ENCODE measurements at places on chromosomes 7 and 10.

GRCh38 chr10:103750836-103751235 lies 104.5 kb downstream of the SH3PXD2A start:
- DNase-seq: no peak

GRCh38 chr10:119663866-119664698 lies 12.9 kb downstream of the BAG3 start:
- no peak for DNase-seq

DNA sequence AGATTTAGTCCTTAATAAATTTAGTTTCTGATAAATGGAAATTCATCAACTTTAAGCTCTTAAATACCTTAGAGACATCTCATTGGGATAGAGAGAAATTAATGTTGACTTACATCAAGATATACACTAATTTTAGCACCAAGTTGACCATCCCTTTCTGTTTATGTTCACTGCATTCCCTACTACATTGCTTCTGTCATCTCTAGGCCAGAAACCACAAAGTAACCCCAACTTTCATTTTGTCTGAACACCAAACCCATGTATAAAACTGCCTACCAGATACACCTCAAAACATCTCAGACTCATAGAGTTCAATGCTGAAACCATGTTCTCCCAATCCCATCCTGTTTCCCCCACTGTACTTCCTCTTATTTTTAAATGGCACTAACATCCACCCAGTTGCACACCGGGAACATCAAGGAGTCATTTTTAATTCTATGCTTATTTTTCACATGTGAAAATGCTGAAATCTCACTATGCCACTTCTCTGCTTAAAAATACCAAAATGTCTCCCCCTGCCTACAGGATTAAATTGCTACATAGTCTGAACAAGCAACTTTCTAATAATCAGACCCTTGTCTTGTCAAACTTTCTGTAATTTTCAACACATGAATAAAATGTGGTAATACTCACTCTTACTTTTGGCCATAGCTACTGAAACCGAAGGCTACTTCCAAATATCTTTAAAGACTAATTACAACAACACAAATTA lies 201.6 kb downstream of the SEMA3D start:
- no peak for DNase-seq

- DNase-seq: no peak
Measured at GRCh38 chr7:154638286-154638685, 364.6 kb downstream of the PAXIP1 start.

GRCh38 chr10:10613656-10614244 lies 403.9 kb upstream of the CELF2 start:
- DNase-seq: no peak

- no peak for DNase-seq
Measured at GRCh38 chr10:49309691-49310411, 10.9 kb downstream of the C10orf71 start.

DNA sequence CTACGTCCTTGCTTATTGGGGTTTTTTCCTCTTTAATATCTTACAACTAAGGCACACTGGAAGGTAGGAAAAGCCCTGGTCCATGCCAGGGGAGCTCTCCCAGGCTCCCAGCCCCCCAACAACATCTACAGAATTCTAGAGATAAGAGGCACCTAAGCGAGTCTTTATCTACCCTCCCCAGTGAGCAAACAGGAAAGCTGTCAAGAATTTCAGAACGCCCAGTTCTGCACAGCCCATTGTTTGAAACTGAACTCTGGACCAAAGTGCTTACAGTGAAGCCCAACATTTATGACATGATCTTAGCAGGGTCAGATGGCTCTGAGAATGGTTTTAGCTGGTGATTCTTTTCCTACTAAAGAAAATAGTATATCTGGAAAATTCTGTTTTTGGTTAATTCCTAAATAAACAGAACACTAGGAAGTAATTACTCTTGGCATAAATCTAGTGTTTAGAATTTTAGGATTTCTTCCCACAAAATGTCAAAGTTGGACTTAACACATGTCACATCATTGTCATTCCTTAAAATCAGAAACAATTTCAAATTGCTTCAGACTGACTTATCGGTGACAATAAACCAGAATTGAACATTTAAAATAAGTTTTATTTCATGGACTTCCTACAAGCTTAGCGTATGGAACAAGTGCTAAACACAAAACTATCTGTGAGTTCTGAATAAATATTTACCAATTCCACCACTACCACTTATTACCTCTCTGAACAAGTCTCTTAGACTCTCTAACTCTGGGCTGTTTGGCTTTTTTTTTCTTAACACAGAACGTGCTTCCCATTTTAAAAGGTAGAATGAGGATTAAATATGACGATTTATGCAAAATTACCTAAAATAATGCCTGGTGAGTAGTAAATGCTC lies 31.3 kb upstream of the RNF32 start:
- no peak for DNase-seq

DNA sequence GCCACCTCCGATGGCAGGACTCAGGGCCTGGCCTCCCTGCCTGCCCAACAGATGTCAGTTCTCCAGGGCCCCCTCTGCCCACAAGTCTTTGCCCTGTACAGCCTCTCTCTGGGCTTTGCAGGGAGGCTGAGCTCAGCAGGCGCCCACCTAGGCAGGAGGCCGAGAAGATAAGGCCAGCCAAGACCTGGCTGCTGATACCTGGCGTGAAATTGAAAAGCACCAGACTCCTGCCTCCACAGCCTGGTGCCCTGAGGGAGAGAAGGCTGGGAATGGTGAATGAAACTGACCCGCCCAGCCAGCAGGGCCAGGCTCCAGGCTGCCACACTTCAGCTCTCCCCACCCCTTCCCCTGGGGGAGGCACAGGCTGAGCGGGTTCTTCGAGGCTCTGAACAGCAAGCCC lies 145.8 kb downstream of the CDH23 start:
- no peak for DNase-seq

GRCh38 chr10:109275960-109276359 lies 647.4 kb downstream of the XPNPEP1 start:
- no peak for DNase-seq

GRCh38 chr7:142960955-142961512 lies 1.1 kb downstream of the KEL start:
- DNase-seq: no peak

- no peak for DNase-seq
Measured at GRCh38 chr7:112540839-112541577, 60.2 kb downstream of the LSMEM1 start.

DNA sequence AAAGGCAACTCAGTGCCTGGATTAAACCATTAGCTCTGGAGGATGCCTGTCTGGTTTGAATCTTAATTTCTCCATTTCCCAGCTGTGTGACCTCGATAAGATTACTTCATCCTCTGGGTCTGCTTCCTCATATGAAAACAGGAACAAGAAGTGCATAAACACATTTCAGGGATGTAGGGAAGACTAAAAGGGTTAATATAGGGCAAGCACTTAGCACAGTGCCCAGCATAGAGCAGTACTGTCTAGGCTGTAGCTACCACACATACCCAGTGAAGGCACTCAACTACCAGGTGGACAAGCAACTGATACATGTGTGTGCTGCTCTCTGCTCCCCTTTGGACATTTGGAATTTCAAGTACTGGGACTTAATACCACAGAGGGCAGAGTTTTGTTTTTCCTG lies 85.4 kb downstream of the KCNMA1 start:
- no peak for DNase-seq

GRCh38 chr7:114181280-114181679 lies 233.3 kb upstream of the FOXP2 start:
- DNase-seq: no peak

GRCh38 chr7:128911423-128912031 lies 1.0 kb upstream of the KCP start:
- DNase-seq: no peak

DNA sequence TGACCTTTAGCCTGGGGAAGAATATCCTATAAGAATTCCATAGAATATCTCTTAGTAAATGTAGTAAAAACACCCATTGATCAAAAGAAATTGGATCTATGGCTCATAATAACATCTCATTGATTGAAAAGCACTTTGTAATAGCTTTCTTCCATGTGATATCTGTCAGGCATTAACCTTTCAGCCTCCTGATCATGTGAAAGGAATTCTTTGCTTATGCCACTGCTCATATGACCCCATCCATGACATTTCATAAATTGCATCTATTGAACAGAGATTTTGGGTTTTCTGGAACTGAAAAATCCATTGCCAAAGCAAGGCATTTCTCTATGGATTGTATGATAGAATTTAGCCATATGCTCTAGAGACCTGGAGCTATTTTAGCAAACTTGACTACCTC lies 519.3 kb upstream of the PFKP start:
- no peak for DNase-seq

DNA sequence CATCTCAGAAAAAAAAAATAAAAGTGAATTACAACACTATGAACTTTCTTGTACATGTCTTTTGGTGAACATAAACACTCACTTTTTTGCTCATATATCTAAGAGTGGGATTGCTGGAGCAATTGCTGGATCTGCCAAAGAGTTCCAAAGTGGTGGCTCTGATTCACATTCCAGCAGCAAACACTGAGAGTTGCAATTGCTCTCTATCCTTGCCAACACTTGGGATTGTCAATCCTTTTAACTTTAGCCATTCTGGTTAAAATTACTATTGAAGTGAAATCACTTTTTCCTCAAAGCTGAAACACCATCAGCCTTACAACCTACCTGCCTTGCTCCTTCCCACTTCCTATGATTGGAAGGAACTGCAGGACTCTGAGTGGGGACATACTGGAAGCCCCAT lies 70.7 kb downstream of the CDHR3 start:
- no peak for DNase-seq

DNA sequence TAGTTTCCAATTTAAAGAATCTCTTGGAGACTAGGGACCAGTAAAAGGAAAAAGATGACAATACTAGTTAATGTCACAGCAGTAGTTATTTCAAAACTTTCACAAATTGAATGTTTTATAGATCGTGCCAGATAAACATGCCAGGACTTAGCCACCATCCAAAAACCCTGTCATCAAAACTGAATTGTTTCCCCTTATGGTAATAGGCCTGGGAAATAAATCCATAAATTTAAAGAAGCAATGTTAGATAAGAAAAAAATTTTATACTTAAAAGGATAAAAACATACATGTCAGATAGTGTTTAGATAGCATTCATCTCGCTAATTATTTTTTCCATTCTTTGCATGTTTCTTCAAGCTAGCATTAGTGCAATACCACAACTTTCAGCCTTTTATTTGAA lies 71.2 kb downstream of the SUGCT start:
- no peak for DNase-seq

- no peak for DNase-seq
Measured at GRCh38 chr10:113384181-113384580, 168.7 kb upstream of the HABP2 start.

DNA sequence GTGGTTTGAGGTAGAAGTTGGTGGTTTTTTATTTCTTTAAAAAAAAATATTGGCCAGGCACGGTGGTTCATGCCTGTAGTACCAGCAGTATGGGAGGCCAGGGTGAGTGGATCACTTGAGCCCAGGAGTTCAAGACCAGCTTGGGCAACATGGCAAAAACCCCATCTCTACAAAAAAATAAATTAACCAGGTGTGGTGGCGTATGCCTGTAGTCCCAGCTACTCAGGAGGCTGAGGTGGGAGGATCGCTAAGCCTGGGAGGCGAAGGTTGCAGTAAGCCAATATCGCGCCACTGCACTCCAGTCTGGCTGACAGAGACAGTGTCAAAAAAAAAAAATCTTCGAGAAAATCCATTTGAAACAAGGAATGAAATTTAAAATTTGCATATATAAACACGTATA lies 1.1 kb downstream of the IL2RA start:
- DNase-seq: no peak
